ENCODE measurements at places on chromosomes 2 and 18.

DNA sequence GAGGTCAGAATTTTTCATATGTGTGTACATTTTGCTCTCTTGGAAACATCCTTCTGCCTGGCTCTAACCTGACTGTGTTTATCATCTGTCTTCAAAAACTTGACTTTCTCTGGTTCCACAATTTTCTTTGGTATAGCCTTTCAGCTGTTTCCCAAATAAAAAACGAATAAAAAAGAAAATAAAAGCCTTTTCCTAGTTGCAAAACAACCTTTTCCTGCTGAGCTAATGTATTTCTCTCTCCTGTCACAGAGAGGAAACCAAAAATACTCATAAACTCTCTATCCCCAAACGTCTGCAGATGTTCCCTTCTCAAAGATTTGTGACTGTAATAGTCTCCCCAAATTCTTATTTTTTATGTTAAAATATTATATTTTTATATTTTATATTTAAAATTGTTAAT, 505.3 kb upstream of the SLC39A10 start:
- no peak for DNase-seq

GRCh38 chr2:183259921-183260320, 135.7 kb downstream of the NUP35 start:
- no peak for DNase-seq

DNA sequence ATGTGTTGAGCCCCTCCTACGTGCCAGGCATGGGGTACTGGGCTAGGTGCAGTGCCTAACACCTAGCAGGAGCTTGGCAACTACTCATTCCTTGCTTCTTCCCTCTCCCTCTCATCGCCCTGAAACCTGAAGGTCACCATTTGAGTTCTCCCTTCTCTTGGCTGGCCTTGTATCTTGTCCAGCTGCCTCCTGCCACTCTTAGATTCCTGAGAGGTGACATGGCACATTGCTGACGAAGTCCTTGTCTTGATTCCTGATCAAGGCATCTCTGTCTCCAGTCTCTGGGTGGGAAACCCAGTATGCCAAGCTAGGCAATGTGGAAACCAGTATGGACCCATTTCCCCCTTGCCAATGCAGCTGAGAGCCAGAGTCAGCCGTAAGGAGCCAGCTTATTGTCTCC, 9.0 kb upstream of the EFR3B start:
- no peak for DNase-seq

- no peak for DNase-seq
Observed at GRCh38 chr2:239667431-239667985, 266.7 kb upstream of the HDAC4 start.

GRCh38 chr2:142756430-142756829, 121.0 kb upstream of the KYNU start:
- DNase-seq: no peak

DNA sequence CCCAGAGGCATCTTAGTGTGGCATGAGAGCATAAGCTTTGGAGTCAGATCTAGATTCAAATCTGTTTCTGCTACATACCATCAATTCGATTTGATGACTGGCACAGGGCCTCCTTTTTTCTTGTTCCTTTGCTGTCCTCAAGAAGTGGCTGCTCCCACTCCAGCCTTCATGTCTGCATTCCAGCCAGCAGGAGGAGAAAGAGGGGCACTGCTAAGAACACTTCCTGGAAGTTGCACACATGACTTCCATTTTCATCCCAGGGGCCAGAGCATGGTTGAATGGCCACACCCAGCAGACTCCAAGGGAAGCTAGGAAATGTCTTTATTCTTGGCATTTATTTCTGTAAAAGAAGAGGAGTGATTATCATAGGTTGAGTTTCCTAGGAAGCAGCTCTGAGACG, 50.4 kb downstream of the EML6 start:
- DNase-seq: no peak

DNA sequence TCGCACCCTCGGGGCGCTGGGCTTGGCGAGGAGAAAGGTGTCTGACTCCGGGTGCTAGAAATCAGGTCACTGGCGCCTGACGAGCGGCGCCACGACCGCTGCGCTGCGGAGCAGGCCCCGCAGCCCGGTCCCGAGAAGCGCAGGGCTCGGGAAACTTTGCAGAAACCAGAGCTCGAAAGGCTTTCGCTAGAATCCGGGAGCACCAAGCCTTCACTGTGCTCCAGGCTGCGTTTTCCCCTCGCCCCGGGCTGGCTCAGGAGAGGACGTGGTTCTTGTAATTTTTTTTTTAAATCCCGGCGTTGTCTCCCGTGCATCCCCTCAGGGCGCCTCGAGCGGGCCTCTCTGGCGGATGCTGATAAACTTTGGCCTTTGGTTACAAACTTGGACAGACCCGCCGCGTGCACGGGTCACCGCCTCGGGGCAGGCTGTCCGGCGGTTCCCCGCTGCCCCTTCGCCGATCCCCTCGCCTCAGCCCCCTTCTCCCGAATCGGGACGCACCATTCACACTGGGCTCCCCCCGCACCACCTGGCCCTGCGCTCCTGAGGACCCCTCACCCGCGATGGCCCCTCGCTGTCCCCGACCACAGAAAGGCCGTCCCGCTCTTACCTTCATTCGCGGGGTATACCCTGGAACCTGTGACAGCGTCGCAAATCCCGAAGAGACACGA, 419 bp downstream of the EPHA4 start:
- DNase-seq: peak; percentile 55

GRCh38 chr2:3121601-3122000, 256.0 kb downstream of the EIPR1 start:
- no peak for DNase-seq

DNA sequence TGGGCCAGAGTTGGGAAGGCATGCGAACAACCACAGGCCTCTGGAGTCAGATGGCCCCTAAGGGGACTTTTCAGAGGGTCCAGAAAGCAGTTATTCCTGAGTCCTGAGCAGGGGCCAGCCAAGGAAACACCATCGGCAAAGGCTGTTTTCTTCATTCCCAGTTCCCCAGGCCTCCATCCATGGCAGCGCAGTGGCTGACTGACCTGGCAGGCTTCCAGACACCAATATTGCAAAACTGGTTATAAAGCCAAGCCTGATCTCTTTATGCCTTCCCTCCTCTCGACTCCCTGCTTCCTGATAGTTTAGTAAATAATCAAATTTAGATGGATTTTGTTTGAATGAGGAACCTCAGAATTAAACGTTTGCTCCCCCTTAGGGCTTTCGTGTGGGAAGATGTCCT, 133.4 kb upstream of the ITGA6 start:
- no peak for DNase-seq

DNA sequence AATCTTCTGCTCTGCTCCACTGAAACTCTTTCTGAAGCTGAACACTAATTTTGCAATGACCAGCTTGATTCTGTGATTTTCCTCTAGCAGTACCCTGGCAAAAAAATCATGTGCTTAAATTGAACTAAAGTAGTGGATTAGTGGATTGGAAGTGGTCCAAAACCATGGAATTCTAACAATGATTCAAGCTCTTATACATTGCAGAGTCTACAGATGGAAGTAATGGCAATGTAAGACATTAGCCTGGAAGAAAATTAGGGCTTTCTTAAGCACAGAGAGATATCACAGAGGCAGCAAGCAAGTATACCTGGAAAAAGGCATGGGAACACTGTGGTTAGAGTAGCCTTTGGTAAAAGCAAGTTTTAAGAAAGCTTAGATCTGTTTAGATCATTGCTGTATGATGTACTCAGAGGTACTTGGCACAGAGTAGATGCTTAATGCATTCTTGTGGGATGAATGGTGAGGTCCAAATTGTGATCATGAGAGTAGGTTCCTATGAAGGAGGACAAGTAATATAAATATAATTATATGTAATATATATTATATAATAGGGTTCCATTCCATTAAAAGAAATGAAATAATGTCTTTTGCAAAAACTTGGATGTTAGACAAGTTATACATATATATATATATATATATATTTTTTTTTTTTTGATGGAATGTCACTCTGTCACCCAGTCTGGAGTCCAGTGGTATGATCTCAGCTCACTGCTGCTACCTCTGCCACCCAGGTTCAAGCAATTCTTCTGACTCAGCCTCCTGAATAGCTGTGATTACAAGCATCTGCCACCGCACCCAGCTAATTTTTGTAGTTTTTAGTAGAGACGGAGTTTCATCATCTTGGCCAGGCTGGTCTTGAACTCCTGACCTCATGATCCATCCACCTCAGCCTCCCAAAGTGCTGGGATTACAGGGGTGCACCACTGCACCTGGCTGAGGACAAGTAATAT, 172.2 kb upstream of the SCN7A start:
- no peak for DNase-seq

DNA sequence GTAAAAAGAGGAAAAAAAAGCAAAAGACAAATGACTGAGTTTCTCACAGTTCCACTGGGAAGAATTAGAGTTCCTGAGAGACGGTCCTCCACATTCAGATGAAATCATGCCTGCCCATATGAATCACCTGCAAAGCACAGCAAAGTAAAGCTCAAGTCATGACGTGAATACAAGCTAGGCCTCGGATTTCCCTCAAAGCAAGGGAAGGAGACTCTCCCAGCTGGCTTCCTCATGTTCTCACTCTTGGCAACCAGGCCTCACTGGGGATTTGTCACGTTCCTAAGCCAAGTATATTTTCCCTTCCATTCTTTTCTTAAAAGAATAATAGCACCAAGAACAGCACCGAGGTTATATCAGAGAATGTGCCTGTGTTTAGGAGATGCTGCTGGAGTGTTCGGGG, 47.0 kb downstream of the CYP27C1 start:
- no peak for DNase-seq

DNA sequence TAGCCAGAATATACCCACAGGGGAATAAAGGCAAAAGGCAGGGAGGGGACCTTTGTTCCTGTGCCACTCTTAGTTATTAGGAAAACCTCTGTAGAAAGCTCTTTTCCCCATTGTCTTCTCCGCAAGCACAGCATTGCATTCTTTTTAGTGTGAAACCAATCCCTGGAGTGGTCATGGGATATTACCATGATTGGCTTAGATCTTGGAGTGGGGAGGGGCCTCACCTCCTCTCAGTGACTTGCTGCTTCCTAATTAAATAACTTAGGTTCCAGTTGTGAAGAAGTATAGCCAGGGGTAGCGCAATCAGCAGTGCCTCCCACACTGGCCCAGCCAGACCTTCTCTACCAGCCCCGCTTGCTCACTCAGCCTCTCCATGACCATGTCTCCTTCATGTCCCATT, 49.9 kb upstream of the AFF3 start:
- DNase-seq: no peak

- no peak for DNase-seq
Observed at GRCh38 chr18:77046994-77047393, 85.6 kb downstream of the MBP start.

DNA sequence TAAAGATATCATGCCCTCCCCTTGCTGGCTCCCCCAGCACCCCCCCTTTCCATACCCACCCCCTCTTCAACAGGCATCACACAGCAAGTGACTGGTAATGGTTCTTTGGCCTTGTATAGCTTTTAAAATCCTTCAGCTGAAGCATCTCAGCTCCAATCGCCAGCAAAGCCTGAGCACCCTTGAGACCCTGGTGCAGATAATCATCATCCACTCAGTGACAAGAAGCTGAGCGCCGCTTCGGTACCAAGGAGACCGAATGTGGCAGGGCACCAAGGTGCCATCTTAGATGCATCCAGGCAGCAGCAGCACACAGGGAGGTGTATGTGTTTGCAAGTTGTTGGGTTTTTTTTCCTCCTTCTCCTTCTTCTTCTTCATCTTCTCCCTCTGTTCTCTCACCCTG, 232.7 kb downstream of the BCL11A start:
- DNase-seq: no peak

- no peak for DNase-seq
Observed at GRCh38 chr2:190722061-190722759, 73.3 kb downstream of the NAB1 start.

GRCh38 chr2:103823847-103824246, 1030.1 kb upstream of the POU3F3 start:
- DNase-seq: no peak

- DNase-seq: no peak
Observed at GRCh38 chr2:191845248-191845715, 1.6 kb downstream of the CAVIN2 start.

DNA sequence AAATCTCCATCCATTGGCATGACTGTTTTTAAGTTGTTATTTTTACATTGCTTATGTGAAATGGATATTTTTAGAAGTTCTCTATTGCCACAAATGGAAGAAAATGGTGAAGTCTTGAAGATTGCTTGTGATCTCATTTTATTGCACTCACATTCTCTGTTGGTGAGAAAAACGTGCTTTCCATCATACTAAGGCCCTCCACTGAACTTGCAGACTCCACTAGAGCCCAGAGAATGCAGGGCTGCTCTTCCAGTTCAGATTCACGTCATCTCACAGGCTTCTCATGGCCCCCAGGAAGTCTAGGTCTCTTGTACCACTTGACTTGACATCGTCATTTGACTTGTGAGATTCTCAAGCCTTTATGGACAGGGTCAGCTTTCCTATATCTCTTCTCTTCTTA, 254.8 kb upstream of the COPS8 start:
- DNase-seq: no peak

DNA sequence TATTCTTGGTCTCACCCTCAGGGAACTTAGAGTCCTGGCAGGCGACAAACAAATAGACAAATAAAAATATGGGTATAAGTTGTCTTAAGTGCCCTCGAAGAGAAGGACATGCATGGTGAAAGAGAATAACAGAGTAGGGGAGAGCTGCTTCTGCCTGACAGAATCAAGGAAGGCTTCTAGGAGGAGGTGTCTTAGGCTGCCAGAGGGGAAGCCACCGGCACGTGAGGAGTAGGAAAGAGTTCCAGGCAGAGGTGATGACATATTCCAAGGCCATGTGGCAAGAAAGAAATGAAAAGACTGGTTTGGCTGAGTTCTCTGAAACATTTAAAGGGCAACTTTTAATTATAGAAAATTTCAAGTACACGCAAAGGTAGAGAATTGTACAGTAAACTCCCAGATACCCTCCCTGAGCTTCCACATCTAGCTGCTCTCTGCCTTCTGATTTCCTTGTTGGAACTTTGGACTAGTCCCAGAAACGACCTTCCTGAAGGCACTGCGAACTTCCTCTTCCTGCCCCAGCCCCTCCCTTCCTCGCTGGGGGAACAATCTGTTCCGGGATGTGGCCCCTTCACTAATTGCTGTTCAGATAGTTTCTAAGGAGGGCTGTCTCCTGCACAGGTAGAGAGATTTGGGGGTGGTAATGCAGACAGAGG, 91.7 kb downstream of the DYSF start:
- DNase-seq: no peak

GRCh38 chr2:217836901-217837491, 165.8 kb downstream of the TNS1 start:
- no peak for DNase-seq

GRCh38 chr2:6960659-6961058, 43.4 kb downstream of the RNF144A start:
- no peak for DNase-seq

- no peak for DNase-seq
Observed at GRCh38 chr2:30235859-30236535, 4.7 kb downstream of the LBH start.

- no peak for DNase-seq
Observed at GRCh38 chr18:22207021-22207758, 37.8 kb downstream of the GATA6 start.

- DNase-seq: no peak
Observed at GRCh38 chr2:218263817-218264641, 3.2 kb downstream of the GPBAR1 start.

- DNase-seq: no peak
Observed at GRCh38 chr2:238905644-238906043, 57.8 kb downstream of the TWIST2 start.

Measured in activated T-cell treated with anti-CD3 and anti-CD28 coated beads, Interleukin-2, amount 50 U/mL, for 1 hour (primary cell).